ENCODE measurements at places on chromosomes 1 and 21.

GRCh38 chr1:60921175-60921574 lies 161.2 kb upstream of the NFIA start:
- no peak for DNase-seq

DNA sequence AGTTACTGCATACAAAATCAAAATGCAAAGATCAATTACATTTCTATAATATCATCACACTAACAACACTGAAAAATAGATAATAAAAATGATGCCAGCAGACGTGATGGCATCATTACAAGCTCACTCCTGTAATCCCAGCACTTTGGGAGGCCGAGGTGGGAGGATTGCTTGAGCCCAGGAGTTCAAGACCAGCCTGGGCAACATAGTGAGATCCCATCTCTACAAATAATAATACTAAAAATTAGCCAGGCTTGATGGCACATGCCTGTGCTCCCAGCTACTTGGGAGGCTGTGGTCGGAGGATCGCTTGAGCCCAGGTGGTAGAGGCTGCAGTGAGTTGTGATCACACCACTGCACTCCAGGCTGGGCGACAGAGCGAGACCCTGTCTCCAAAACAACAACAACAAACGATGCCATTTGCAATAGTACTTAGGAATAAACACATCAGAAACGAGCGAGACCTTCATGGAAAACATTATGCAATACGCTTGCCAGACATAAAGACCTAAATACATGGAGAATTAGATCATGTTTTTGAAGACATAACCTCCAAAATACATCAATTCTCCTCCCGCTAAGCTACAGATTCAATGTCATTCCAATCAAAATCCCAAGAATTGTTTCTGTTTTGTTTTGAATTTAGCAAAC lies 86.6 kb upstream of the ERRFI1 start:
- no peak for DNase-seq

- DNase-seq = no peak
Observed at GRCh38 chr1:55997536-55997935, 581.8 kb downstream of the PLPP3 start.

DNA sequence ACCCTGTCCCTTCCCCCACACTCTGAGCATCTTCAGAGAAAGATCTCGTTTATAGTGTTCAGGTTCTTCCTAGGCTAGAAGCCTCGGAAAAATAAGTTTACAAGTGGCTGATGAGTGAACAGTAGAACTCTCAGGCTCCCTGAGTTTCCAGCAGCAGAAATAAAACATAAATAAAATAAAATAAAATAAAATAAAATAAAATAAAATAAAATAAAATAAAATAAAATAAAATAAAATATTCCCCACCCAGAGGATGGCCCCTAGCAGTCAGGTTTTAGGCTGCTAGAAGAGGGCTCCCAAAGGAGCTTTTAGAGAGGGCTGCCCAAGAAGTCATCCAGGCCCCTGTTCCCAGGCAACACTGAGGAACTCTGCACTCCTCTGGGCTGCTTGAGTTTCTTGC lies 55.1 kb downstream of the KCNC4 start:
- DNase-seq = no peak

- no peak for DNase-seq
Observed at GRCh38 chr1:1178794-1179331, 5.2 kb downstream of the TTLL10 start.

DNA sequence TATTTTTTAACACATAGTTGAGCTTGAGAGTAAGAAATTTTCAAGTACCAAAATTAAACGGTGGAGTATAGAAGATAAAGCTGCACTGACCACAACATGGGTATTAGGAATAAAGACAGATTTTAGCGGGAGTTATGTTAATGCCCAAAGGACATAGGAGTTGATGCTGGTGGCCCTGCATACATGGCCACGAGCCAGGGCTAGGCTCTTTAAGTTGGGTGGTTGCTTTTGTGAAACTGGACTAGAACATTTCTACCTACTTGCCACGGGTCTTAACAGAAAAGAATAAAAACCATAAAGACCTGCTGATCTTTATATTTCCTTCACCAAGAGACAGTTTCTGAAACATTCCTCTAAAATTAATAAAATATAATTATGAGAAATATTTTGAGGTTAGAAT lies 14.9 kb downstream of the EDEM3 start:
- DNase-seq = no peak

- DNase-seq = no peak
Observed at GRCh38 chr1:209882942-209883340, 55.1 kb upstream of the SYT14 start.

DNA sequence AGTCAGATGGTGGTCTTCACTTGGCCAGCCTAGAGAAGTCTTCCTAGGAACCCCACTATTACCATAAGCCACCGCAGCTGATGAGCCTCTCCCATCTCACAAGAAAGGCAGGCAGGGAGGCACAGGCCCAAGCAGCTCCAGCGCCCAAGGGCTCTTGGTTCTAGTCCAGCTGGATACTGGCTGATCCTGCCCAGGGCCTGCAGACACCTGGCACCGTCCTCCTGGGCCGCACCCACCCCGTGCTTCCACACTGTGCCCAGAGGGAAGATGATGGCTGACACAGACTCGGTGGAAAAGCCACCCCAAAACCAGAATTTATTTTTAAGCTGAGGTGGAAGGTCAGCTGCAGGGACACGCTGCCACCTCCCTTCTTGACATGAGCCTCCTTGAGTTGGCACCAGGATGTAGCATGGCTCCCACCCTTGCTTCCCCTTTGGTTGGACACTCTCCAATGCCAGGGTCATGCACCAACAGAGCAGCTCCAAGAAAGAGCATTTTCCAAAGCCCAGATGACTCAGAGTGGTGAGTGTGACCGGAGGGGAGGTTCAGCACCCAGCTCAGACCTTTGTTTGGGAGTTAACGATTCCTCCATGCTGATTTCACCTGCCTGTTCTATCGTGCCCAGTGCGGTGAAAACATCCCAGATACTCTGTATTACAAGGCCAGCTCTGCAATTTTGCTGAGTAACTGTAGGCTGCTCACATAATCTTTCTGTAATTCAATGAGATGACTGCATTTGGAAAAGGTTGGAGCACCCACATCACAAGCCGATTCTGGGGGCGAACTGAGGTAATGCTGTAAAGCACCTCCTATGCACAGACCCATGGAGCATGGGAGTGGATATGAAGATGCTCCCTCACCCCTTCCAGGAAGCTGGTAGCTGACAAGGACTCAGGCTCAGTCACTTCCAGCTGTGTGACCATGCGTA lies 63.1 kb upstream of the SLC2A1 start:
- DNase-seq = no peak

Measured in NCI-H345 (cell line).